ENCODE measurements at places on chromosomes 3 and 15. TPM values are rescaled to one million over a fixed set of nuclear protein-coding genes. Genes with fewer than 3 reads are reported as not detected.

- no peak for DNase-seq
Measured at GRCh38 chr3:94406595-94406994, 343.7 kb downstream of the NSUN3 start.

- DNase-seq: no peak
Measured at GRCh38 chr15:29216955-29217354, 52.7 kb downstream of the NSMCE3 start.

DNA sequence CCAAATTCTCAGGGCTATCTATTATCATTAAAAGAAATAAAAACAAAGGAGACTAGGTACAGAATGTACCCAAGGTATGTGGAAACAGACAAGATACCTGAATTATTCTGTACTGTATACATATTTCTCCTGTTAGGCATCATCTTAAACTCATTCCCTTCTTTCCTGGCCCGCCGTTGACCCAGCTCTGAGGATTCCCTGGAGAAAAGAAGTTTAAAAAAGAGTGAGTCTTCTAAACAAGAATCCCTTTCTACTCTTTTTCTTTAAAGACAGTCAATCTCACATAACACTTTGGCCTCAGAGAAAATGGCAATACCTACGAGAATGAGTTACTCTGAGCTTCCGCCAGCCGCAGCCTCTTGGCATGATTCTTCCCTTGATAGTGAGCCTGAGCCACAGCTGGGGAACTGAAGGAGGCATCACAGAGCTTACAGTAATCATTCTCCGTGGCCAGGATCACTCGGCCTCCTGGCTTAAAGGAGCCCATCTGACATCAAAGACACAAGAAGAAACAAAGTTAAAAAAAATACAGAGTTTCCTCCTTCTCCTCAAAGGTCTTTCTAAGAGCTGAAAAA lies 44.2 kb downstream of the ZMAT3 start:
- DNase-seq: no peak

GRCh38 chr3:193863657-193864357 lies 270.8 kb downstream of the OPA1 start:
- no peak for DNase-seq

DNA sequence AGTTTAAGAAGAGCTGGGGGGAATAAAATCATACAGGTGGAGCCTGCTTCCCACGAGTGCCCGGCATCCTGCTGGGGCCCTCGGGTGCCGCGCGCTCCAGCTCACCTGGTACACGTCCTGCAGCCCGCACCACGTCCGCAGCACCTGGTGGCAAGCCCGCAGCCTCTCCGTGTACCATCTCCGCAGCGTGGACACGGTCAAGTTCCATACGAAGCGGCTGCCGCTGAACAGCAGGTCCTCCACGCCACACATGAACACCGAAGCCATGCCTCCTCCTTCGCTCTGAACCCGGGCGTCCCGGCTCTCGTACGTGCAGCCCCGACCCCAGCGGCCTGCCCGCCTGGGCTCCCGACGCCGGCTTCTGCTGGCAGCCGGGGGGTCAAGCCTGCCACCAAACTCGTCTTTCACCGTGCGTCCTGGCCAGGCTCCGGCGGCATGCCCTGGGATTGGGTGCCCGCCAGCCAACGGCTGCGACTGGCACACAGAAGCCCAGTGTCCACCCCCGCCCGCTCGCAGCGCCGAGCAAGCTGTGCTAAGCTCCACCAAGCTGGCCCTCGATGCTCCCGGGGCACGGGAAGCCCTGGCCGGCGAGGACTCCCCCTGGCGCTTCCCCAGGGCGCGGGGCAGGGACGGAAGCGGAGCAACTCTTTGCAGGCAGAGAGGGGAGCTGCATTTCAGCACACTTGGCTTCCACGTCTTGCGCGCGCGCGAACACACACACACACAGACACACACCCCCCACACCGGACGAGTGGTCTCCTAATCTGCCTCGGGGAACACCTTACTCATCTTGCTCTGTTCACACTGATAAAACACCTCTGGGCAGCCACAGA lies at the start of gene FRMD4B:
Gene FRMD4B (minus strand): TSS at position 366 of the 833 bp plus-strand sequence. CDS start 99 bp downstream, at position 267.
- DNase-seq: no peak

DNA sequence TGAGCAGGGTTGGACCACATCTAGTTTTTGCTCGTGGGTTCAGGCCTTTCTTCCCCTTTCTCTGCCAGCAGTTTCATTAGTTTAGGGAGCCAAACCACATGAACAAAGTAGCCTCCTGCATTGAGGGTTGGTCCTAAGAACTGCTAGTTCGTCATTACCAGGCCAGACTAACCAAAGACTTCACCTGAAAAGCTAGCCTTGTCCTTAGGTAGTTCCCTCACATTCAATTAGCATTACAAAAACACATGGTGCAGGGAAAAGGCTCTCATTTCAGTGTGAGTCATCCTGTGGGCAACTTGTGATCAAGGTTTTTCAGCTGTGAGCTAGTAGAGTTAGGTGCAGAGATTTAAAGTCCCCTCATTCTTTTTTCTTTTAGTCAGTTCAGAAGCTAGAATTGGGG lies 279.3 kb upstream of the CTNNB1 start:
- DNase-seq: no peak

GRCh38 chr3:117367861-117368260 lies 658.3 kb downstream of the TUSC7 start:
- no peak for DNase-seq

VGLL3 gene
- not detected for total RNA-seq

MESP2 gene
- not detected for total RNA-seq

Data from CD4-positive, alpha-beta memory T cell (primary cell).